Activated CD4-positive, CD25-positive, alpha-beta regulatory T cell treated with anti-CD3 and anti-CD28 coated beads, Interleukin-2, amount 50 U/mL, for 72 hours (primary cell): ENCODE measurements at places on chromosomes 12 and 14.

- DNase-seq = no peak
Observed at GRCh38 chr12:6049587-6049986, 74.9 kb downstream of the VWF start.

- peak; percentile 21 for DNase-seq
Observed at GRCh38 chr12:52296572-52297215, 5.4 kb upstream of the KRT81 start.

GRCh38 chr12:28440081-28440608 lies 249.9 kb downstream of the CCDC91 start:
- no peak for DNase-seq

GRCh38 chr12:26715232-26715631 lies 117.8 kb downstream of the ITPR2 start:
- DNase-seq = no peak

DNA sequence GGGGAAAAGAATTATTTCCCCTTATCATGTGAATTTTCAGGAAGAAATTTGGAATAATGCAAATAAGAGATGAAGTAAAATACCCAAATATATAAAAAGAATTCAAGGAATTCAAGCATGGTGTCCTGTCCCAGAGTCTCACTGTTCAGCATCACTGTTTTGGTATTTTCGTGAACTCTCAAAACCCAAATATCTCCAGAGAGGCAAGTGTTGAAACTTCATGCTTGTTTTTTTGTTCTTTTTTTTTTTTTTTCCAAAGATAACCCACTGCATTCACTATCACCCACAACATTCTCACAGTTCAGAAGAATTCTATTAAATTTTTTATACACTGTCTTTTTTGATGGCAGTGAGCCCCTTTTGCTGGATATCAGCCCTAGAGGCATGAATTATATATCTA lies 354.9 kb downstream of the DIO2 start:
- no peak for DNase-seq

DNA sequence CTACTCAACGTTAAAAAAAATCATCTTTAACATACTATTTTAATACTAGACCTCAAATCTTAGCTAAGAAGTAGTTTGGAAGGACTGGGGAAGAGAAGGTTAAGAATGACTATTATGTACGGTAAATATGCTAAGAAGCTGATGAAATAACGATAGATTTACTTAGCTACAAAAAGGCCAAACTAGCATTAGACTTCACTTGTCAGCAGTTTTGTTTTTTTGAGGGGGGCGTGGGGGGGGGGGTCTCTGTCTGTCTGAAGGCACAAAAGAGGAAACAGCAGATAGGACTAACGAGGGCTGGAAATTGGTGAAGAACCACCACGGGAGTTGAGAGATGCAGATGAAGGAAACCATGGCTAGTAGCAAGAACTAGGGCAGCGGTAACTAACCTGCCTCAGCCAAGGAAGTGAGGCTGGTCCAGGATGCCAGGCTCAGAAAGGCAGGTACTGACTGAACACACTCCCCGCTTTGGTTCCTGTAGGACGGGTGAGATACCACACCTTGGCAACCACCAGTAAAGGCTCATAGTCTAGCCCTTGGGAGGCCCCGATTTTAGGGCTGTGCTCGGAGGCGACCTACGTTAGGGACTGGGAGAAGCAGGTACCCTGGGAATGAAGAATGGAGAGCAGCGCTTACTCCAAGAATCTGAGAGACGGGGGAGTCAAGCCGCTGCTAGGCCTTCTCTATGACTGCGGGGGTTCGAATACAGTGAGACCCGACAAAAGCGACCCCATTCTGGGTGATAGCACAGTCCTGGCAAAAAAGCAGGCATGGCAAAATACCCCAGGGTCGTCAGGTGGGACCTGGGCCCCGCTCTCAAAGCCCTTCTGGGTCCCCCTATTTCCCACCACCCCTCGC lies 675 bp downstream of the NEDD8 start:
- no peak for DNase-seq

- DNase-seq = no peak
Observed at GRCh38 chr12:111505601-111506036, 93.5 kb downstream of the ATXN2 start.

GRCh38 chr12:6962285-6963015 lies 8.0 kb downstream of the PHB2 start:
- DNase-seq = no peak

DNA sequence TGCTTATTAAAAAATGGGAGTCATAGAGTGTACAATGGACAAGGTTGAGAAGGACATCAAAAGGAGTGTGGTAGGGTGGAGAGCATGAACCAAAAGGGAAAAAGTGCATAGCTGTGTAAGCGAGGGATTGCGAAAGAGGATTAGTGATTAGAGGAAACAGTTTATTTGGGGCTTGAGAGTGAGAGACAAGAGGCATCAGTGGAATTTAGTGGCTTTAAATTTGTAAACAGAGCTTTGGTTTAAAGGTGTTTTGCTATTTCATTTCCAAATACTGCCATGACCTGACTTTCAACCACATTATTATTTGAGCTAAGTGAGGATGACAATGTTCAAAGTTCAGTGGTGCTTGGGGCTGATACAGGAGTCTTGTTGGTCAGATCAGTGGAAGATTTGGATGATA lies 53.4 kb downstream of the SLC16A7 start:
- no peak for DNase-seq

DNA sequence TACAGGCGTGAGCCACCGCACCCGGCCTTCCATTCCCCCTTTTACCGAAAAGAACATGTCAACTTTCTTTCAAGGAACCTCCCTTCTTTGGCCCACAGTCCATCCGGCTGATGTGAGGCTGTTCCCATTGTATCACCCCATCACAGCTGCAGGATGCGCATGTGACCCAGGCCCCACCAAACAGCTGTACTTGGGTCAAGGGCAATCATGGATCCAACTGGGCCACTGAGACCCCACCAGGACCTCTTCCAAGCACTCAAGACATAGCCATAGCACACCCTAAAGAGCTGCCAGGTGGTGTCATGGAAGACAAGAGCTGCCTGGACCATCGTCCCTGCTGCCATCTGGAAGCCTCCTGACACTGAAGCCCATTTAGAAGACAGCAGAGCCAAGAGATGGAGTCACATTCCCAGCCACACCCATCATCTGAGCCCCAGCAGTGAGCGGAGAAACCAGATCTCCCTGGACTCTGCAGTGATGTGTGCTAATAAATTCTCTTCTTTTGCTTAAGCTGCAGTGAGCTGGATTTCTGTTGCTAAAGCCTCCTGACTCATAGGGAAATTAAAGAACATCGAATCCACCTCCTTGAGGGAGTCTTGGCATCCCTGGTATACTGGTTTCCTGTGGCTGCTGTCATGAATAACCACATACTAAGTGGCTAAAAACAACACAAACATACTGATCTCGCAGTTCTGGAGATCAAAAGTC lies 105.6 kb downstream of the KSR2 start:
- DNase-seq = no peak

DNA sequence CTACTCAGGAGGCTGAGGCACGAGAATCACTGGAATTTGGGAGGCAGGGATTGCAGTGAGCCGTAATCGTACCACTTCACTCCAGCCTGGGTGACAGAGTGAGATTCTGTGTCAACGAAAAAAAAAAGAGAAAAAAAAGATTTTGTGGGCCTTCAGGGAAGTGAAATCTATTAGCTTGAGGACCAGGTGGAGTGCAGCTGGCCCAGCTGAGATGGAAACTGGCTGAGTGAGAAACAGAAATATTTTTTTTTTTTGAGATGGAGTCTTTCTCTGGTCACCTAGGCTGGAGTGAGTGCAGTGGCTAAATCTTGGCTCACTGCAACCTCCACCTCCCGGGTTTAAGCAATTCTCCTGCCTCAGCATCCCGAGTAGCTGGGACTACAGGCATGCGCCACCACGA lies 2.3 kb upstream of the CLEC4C start:
- DNase-seq = no peak

- DNase-seq = no peak
Observed at GRCh38 chr14:89041257-89041582, 216.8 kb downstream of the TTC8 start.

GRCh38 chr12:1890810-1891209 lies 27.6 kb downstream of the CACNA2D4 start:
- no peak for DNase-seq

DNA sequence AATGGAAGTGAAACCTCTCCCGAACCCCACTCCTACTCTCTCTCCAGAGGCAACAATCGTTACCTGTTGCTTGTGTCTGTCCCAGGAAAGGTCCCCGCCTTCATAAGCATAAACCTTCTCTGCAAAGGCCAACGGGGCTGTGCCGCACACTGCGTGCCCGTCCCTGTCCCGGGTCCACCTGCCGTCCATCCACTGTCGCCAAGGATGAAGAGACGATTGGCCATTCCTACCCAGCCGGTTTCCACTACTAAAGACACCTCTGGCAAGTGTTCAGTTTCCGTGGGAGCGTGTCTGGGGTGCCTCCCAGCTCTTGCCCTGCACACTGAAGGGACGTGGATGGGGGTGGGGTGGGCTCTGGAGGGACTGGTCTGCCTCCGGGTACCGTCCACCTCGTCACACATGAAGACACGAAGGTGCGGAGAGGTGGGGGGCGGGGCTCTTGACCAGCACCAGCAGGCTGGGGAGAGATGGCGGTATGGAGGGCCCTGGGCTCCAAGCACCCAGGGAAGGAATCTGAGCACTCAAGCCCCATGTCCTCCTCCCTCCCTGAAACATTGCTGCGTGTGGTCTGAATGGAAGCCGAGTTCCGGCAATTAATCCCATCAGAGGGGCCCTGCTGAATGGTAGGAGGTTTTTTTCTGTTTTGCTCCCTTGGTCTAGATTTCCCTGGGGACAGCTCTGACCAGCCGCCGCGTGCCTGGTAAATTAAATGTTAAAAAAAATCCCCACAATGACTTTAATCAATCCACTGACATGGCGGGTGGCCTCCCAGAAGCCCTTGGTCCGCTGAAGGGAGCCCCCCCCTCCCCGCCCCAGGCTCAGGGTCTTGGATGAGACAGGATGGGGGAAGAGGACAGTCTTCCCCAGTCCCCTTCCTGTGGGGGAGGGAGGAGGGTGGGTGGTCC lies 4.1 kb upstream of the KIF26A start:
- peak; percentile 26 for DNase-seq

DNA sequence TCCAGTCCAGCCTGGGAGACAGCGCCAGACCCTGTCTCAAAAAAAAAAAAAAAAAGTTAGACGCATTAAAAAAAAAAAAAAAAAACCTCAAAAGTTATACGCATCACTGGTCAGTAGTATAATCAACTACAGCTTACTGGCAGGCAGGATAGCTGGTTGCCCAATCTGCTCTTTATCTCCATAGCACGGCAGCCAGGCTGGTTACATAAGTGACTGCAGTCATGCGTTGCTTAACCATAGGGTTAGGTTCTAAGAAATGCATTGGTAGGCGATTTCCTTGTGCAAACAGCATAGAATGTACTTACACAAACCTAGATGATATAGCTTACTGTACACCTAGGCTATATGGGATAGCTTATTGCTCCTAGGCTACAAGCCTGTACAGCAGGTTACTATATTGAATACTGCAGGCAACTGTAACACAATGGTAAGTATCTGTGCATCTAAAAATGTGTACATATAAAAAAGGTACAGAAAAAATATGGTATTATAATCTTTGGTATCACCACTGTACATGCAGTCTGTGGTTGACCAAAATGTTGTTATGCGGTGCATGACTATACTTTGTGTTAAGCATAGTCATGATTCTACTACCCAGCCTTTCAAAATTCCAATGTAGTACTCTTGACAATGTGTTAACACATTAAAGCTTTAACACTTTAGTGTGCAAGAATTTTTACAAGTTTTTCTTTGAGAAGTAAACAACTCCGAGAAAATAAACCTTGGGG lies 8.1 kb downstream of the L2HGDH start:
- no peak for DNase-seq

- DNase-seq = no peak
Observed at GRCh38 chr12:72467985-72468384, 195.8 kb downstream of the TRHDE start.

DNA sequence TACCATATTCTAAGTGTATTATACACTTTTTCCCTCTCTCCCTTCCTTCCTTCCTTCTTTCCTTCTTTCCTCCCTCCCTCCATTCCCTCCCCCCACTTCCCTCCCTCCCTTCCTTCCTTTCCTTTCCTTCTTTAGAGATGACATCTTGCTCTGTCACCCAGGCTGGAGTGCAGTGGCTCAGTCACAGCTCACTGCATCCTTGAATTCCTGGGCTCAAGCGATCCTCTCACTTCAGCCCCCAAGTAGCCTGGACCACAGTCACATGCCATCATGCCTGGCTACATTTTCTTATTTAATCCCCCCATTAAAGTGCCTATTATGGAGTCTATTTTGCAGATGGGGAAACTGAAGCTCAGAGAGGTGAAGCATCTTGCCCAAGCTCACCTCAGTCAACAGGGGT lies 55.0 kb downstream of the SVOP start:
- no peak for DNase-seq

GRCh38 chr14:95769976-95770375 lies 56.1 kb upstream of the TCL1A start:
- no peak for DNase-seq

GRCh38 chr14:87600240-87600639 lies 392.7 kb downstream of the GALC start:
- no peak for DNase-seq

DNA sequence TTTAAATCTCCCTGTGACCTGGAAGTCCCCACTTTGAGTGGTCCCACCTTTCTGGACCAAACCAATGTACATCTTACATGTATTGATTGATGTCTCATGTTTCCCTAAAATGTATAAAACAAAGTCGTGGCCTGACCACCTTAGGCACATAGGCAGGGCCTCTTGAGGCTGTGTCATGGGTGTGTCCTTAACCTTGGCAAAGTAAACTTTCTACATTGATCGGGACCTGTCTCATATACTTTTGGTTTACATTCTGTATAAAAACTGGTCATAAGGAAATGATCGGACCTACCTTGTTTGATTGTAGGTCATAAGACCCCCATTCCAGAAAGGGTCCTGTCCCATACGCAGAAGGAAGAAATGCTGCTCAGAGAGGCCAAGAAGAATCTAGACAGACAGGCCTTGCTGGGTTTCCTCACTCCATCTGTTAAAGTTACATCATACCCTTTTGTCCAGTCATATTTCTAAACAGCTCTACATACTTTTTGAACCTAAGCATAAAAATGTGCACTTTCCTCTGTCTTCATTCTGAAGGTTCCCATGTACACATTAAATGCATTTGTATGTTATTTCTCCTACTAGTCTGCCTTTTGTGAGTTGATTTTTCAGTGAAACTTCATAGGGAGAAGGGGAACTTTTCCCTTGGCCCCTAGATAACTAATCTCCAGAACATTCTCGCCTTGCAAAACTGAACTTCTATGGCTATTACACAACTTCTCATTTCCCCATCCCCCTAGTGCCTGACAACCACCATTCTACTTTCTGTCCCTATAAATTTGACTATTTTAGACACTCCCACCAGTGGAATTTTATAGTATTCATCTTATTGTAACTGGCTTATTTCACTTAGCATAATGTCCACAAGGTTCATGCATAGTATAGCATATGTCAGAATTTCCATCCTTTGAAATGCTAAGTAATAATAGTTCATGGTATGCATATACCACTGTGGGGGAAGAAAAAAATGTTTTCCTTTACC lies 30.2 kb upstream of the CPM start:
- DNase-seq = no peak

DNA sequence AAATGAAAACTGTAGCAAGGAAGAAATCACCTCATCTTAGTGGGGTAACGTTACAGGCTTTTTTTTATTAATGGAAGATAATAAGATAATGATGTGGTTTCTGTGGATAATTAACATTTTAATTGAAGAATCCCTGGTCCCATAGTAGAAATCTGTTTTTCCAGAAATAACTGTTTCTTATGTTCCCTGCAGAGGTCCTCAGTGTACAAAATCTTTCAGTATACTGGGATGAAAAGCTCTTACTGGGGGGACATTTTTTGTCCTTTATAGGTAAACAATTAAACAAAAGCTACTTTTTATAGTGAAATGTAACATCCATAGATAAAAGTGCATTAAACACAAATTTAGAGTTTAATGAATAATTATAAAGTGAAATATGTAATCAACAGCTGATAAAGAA lies 312.2 kb downstream of the ATXN7L3B start:
- DNase-seq = no peak

GRCh38 chr12:19482551-19483109 lies 43.3 kb downstream of the AEBP2 start:
- no peak for DNase-seq
